ENCODE measurements at places on chromosomes 6 and 20.

DNA sequence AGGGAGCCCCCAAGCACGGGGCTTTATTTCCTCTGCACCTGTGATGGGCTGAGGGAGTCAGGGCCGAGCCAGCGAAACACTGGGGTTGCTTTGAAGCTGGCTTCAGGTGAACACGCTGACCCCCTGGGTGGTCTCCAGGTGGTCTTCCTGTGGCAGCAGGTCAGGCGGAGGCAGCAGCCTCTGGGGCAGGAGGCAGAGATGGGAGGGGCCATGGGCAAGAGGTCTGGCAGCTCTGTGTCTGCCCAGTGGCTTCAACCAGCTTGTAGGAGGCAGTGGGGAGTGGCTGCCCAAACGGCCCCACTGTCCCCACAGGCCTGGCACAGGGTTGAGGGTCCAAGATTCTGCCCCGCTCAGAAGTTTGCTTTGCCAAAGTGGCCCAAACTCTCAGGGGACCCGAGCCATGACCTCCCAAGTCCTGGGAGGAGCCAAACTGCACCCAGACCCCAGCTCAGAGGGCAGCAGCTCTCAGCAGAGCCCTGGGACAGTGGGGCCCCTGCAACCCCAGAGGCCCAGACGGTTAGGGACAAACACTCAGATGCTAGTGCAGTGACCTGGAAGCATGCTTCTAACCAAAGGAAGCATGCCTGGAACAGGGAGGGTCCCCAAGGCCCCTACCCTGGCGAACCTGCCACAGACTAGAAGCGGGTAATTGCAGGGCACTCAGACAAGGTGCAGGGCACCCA, 15.3 kb downstream of the NTSR1 start:
- no peak for DNase-seq

GRCh38 chr20:9331707-9332435, 182.5 kb upstream of the LAMP5 start:
- no peak for DNase-seq

DNA sequence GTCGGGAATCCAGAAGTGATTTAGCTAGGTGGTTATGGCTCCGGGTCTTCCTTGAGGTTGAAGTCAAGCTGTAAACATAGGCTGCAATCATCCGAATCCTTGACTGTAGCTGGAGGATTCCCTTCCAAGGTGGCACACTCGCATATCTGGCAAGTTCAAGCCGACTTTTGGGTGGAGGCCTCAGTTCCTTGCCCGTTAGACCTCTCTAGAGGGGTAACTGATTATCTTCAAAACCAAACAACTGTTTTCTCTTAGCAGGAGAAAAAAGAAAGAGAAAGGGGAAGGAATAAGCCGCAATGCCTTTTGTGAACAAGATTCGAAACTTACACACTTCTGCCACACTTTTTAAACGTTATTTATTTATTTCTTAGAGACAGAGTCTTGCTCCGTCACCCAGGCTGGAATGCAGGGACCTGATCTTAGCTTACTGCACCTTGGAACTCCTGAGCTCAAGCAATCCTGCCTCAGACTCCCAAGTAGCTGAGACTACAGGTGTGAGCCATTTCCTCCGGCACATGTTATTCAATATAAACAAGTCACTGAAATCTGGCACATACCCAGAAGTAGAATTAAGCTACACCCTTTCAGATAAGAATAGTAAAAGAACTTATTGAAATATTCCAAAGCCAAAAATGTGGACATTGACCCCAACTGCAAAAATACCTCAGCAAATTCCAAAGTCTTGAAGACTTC, 76.3 kb downstream of the HFE start:
- no peak for DNase-seq

DNA sequence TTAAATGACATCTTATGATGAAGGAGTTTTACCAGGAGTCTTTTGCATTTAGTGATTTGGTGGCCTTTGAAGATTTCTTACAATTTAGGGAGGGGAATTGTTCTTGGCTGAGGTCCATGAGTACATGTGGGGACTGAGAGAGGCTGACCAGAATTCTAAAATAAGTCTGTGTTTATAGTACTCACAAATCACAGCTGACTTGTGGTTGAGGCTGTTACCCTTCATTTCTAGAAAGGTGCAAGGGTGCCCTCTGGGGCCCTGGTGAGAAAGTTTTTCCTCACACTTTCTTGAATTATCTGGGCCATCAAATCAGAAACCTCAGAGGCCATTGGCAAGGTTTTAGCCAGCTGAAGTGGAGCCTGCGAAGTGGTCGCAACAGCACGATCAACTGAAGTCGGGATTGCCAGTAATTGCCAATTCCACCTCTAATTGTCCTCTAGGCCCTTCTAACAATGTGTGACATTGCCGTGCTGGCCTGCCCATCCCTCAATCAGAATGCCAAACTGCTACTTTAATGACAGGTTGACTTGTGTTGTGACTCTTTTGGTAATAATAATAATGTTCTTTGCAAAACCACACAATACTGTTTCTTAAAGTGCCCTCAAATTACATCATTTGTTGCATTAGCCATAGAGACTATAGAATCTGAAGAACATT, 221.6 kb downstream of the OGFRL1 start:
- peak; percentile 35 for DNase-seq

DNA sequence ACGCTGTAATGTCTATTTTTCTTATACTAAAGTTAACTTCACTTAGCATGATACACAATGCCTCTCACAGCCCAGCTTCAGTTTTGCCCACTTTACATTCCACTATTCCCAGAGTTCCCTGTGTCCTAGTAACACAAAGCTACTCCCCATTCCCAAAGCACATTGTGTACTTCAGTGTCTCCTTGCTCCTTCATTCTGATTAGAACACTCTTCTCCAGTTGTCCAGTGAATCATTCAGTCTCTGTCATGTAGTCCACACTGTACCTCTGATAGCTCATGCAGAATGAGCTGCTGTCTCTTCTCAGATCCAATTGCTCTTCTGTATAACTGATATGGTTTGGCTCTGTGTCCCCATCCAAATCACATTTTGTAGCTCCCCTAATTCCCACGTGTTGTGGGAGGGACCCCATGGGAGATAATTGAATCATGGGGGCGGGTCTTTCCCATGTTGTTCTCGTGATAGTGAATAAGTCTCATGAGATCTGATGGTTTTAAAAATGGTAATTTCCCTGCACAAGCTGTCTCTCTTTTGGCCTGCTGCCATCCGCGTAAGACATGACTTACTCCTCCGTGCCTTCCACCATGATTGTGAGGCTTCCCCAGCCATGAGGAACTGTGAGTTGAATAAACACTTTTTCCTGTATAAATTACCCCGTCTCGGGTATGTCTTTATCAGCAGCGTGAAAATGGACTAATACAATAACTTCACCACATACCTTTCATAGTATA, 2.1 kb upstream of the TMX4 start:
- DNase-seq, result no peak

DNA sequence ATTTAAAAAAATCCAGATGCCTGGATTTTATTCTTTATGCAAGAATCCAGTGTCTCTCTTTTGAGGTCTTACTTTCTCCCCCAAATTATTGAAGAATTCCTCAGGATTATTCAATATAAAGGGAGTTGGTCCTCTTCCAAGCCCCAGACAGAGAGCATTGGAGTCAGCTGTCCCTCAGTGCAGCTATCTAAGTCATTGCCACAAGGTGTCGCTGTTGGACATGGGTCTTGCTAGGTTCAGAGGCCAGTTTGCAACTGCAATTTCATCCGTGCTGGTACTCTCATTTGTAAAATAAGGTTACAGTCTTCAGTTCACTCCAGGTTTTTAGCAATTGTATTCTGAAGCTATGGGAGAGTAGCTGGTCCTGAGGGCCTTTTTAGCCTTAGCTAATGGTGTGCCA, 27.8 kb downstream of the CCN2 start:
- no peak for DNase-seq

DNA sequence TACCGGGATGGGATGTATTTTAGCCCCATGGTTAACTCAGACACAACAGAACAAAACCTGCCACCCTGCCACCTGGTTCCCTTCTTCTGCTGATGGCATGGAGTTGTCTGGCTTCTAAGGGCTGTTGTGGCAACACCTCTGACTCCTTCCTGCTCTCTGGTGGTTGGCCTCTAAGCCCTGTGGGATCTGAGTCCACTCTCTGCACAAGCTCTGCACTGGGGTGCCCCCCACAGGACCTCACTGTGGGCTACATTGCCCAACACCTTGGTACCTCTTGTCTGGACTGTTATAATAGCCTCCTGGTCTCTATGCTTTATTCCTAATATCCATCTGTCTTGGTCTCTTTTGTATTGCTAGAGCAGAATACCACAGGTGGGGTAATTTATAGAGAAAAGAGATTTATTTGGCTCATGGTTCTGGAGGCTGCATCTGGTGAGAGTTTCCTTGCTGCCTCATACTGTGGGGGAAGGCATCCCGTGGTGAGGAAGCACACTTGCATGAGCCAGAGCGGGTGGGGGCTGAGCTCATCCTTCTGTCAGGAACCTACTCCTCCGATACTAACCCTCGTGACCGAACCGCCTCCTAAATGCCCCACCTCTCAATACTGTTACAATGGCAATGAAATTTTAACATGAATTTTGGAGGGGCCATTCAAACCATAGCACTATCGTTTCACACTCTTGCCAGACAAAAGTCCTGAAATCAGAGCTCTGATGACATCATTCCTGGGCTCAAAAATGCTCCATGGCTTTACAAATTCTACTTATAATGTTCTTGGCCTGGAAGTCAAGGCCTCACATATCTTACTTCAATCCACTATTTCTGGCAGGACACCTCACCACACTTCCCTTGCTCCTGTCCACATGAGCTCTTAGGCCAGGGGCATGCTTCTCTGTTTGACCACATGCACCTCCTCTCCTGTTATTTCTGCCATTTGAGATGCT, 127.2 kb downstream of the PAX1 start:
- DNase-seq, result no peak

GRCh38 chr6:93182938-93183479, 236.3 kb downstream of the EPHA7 start:
- no peak for DNase-seq

DNA sequence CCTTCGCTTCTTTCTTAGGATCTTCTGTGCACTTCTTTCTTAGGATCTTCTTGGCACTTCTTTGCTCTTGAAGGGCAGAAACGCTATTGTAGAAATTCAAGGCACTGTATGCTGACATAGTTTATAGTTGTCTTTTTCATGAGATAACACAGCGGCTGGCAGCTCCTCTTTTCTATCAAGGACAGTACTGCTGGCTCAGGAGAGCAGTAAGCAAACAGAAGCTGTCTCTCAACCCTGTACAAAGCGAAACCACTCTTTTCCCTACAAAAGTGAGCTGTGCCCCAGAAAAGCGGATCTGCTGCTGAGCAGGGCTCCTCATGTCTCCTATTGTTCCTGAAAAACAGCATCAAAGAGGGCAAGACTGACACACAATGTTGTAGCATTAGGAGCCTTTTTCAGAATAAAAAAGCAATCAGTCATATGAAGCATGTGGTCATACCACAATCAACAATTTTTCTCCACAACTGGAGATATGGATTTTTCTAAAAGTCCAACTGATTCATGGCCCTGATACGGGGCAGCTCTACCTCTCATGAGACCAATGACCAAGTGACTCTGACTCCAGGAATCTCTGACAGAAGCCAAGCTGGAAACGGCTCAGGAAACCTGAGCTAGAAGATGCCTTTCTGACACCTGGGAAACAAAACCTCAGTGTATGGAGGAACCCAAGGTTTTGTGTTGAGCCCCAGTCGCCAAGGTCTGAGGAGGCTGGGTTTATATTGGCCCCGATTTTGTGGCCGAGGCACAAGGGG, 255.9 kb downstream of the ESR1 start:
- no peak for DNase-seq

- no peak for DNase-seq
These were observed 98.0 kb downstream of the EPB41L2 start for GRCh38 chr6:130964808-130965604.

- no peak for DNase-seq
These were observed 168.1 kb upstream of the HDDC2 start for GRCh38 chr6:125469915-125470314.

DNA sequence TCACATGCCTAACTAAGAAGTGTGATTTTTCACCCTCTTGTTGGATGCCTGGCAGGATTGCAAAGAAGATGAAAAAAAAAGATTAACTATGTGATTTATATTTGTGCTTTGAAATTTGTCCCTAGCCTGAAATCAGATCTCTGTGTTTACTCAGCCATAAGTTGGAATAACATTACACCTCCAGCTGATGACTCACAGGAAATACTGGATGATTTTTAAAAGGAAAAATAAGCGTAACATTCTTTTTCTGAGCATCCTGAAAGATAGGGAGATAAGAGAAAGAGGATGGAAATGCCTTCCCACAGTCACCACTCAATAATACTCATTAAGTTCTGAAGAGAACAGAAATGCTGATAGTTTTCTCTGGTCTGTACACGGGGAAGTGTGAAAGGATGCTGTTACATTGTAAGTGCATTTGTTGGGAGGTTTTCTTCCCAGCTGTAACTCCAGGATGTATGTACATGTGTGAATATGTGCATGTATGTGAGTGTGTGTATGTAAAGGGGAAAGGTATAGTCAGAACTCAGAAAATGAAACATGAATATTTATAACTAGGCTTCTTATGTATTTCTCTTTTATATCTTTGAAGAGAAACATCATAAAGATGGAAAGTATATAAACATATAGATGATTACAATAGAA, 37.4 kb upstream of the RIPPLY2 start:
- DNase-seq, result no peak

DNA sequence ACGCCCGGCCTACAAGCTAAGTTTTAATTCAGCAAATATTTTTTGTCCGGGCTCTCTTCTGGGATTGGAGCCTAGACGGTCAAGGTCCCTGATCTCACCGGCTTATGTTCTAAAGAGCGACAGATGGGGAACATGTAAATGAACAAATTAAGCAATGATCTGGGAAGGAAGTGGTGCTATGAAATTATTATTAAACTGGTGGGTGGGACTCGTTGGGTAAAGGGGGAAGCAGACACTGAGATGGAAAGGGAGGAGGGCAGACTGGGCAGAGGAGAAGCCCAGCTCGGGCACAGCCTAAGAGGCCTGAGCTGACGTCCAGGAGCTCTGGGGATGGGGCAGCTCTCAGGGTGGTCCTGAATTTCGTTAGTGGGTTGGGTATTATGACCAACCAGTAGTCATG, 81.8 kb upstream of the AGPAT4 start:
- DNase-seq, result no peak

- DNase-seq, result no peak
These were observed 61.4 kb upstream of the TNFAIP3 start for GRCh38 chr6:137805622-137806021.

- DNase-seq, result no peak
These were observed 193.7 kb upstream of the PROKR2 start for GRCh38 chr20:5510446-5510845.

GRCh38 chr20:38168791-38169589, 3.9 kb upstream of the TGM2 start:
- DNase-seq, result no peak

DNA sequence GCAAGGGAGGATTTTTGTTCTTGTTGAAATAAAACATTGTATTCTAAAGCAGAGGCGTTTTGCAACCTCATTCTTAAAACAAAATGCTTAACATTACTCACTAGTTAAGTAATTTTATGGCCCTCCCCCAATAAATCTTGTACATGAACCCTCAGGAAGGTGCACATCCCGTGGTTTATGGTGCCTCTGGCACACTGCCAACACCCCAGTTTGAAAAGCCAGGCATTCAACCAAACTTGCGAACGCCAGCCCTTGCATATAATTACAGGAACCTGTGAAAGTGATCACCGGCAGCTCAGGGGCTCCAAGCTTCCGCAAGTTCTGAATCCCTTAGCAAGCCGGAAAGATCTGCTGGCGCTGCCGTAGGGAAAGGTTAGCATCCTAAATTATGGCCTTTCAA, 1109.0 kb upstream of the FLRT3 start:
- no peak for DNase-seq

Data from BJ (cell line).